ENCODE measurements at places on chromosomes 6 and 20.

DNA sequence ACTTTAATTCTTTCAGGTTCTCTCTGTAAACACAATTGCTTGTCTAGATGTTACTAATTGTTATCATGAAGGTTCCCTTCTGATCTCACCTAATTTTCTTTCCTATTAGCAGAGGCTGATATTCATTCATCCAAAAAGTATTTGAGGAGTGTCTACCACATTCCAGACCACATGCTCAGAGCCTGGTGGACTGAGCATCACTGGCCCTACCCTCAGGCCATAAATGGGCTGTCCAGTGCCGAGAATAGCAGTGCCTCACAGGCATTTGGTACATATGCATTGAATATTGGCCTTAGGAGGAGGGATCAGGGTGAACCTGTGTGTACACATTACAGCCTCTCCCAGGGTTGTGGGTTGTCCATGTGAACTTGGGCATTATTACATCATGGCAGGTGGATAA lies 40.4 kb upstream of the PRELID3B start:
- no peak for DNase-seq

DNA sequence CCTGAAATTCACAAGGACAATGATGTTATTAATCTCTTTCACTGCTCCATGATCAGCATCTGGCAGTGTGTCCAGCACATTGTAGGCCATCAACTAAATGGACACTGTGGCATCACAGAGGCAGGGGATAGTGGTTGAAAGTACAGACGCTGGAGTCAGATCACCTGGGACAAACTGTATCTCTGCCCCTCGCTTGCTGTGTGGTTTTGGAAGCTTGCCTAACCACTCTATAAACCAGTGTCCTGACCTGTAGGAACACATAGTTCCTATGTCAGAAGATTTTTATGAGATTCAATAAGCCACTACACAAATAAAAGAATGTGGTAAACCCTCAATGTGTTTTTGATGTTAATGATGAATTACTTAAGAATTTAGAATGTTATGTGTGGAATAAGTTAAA lies 219.3 kb upstream of the RNF217 start:
- DNase-seq = no peak

DNA sequence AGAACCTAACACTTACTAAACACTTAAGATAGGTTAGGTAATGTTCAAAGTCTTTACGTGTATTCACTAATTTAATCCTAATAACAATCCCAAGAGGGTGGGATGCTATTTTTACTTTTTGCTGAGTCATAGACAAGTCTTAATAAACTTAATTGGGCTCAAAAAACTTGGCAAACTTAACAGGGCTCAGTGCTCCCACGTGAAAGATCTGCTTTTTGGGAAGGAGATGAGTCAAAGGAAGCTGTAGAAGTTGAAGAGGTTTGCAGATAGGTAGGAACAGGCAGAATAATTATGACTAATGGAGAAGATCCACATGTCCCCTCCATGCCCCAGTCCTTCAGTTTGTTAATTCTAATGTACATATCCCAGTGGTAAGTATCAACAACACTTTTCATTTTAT lies 44.5 kb upstream of the STMND1 start:
- DNase-seq = no peak

GRCh38 chr6:146990284-146990683 lies 213.9 kb upstream of the STXBP5 start:
- no peak for DNase-seq

GRCh38 chr6:9789201-9789600 lies 625.7 kb downstream of the TFAP2A start:
- DNase-seq = no peak

DNA sequence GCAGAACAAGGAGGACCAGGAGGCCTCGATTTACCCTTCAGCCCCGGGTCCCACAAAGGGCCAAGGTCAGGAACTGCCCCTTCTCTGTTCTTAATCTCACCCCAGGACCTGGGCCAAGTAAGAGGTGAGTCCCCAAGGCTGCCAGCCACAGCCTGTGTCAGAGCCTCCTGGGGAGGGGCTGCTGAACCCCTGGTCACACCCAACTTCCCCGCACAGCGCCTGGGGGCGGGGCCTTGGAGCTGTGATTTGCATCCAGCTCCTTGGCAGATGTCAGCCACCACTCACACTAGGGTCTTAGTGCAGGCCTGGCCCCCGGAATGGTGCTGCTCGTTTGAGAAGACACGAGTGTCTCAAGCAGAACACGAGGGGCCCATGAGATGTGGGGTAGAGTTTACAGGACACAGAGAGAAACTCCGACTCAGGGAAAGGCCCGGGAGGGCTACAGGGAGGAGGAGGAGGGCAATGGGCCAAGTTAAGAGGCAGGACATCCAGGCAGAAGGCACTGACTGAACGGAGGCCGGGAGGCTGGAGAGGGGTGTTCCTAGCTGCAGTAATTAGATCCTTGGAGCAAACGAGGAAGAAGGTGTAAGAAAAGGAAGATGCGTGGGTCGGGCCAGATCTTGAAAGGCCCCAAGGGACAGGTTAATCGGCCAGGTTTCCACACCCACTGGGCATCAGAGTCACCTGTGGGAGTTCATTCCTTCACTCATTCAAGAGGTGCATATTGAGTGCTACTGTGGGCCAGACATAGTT lies 26.9 kb downstream of the ZBP1 start:
- DNase-seq = no peak

- no peak for DNase-seq
Observed at GRCh38 chr20:44886266-44886651, 754 bp downstream of the YWHAB start.

DNA sequence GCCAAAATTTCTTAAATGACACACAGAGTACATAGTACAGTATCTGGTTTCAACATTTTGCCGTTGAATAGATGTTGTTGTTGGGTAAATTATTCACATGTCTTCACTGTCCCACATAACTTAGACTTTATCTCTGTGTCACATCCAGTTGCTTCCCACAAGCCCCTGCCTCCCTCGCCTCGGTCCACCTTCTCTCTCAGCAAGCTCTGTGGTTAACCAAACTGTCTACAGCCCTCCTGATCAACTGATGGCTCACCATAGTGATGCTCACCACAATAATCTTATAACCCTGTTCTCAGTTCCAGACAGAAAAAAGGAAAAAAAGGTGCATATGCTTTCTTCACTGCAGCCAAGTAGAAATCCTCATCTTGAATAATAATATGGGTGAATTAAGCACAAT lies 23.0 kb downstream of the IL17F start:
- DNase-seq = no peak

DNA sequence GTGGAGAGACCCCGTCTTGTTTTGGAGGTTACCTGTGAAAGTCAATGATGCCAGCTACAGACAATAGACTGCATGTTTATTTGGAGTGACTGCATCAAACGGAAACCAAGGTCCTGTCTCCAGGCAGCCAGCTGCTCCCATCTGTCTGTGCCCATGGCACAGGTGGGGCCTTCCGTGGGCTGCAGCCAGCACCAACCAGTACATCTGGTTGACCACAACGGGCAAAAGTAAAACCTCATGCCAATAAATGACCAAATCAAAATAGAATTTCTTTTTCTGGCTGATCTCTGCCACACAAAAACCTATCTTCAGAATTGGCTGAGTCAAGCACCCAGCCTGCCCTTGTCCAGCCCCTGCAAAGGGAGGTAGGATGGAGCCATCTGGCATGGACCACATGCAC lies 33.5 kb downstream of the DLL1 start:
- DNase-seq = no peak

- no peak for DNase-seq
Observed at GRCh38 chr6:37865504-37865903, 46.0 kb downstream of the ZFAND3 start.

- no peak for DNase-seq
Observed at GRCh38 chr6:144659202-144660182, 374.4 kb downstream of the UTRN start.

- DNase-seq = no peak
Observed at GRCh38 chr6:132687306-132687705, 26.5 kb downstream of the VNN1 start.

- no peak for DNase-seq
Observed at GRCh38 chr20:53895385-53895755, 175.0 kb downstream of the BCAS1 start.

DNA sequence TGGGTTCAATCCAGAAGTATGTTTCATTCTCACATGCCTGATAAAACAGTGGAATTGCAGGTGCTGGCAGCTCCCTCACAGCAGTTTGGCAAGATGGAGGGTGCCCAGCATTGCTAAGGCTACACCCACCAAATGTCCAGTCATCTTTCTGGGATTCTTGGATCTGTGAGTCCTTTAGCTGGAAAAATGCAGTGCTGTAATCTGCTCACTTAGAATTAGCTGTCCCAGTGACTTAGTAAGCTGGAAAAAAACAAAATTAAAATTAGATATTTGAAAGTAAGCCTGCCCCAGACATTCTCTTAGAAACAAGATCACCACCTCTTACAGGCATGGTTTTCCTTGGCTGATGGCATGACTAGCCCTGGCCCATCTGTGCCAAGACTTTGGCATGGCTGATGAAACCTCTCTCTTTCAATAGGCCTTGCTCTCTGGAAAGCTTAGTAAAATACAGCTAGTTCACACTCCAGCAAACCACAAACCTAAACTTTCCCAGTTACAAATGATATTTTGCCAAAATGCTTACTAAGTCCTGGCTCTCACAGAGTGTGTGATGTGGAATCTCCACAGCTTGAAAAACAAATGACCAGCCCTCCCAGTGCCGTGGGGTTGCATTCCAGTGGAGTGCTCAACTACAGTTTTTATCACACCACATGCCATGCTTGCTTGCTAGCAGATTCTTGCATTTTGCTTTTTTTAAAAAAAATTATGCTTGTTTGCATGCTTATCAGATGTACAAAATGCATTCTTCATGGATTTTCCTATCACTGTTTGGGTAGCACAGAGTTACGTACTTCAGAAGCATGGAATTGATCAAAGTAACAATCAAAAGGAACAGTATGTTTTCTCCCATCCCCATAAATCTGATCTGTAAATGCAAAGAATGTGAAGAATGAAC lies 261.5 kb downstream of the EYA4 start:
- no peak for DNase-seq
